ENCODE measurements at places on chromosomes 6 and 20.

DNA sequence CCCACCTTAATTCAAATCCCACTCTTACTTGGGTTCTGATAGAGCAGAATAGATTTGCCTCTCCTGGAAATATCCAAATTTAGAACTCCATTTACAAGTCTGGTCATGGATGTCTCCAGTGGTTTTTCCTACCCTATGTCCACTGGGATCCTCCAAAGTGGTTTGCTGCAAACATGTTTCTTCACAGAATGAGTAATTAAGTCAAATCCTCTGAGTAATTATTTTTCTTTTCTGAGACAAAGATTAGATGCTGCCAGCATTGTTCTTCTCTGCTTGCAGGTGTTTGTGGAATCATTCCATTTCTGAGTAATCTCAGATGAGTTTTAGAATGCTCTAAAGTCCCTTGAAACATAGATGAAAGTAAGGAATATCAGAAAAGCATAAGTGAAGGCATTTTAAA lies 21.9 kb downstream of the DTD1 start:
- no peak for DNase-seq

- DNase-seq = no peak
These were observed 83.8 kb downstream of the FNDC1 start for GRCh38 chr6:159252955-159253508.

DNA sequence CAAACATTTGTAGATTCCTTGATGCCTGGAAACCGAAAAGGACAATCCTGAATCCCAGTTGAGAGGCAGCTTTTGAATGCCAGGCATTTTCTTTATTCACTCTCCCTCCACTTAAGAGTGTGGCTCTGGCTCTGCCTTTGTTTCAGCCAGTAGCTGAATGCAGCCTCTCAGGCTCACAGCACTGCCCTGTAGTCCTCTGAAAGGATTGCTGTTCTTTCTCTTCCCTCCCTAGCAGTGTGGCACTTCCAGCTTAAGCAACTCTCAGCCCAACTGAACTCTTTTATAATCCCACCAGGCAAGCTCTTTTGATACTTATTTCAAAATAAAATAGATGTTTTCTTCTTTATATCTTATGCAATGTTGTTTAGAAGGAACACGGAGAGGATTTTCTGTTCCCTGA lies 415.6 kb downstream of the GJA1 start:
- DNase-seq = no peak

DNA sequence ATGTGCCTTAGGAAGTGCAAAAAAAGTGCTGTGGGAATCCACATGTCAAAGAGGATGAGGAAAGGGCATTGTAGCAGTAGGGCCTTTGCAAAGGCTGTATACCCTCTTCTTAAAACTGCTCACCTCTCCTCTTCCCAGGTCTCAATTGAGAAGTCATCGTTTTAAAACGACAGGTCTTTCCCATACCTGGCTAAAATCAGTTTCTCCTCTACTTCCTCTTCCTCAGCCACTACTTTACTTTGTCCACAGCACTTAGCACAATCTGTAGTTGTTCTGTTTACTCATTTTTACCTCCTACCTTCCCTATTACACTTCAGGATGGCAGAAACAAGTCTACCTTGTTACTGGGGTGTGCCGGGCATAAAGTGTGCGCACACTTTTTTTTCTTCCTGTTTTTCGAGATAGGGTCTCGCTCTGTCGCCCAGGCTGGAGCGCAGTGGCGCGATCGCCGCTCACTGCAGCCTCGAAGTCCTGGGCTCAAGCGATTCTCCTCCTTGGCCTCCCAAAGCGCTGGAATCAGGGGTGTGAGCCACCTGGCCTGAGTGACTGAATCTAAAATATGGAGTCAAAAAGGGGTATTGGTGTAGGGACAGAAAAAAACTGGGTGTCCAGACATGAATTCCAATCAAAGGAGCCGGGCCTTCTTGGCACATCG lies 9.8 kb upstream of the ELOVL5 start:
- DNase-seq = no peak

DNA sequence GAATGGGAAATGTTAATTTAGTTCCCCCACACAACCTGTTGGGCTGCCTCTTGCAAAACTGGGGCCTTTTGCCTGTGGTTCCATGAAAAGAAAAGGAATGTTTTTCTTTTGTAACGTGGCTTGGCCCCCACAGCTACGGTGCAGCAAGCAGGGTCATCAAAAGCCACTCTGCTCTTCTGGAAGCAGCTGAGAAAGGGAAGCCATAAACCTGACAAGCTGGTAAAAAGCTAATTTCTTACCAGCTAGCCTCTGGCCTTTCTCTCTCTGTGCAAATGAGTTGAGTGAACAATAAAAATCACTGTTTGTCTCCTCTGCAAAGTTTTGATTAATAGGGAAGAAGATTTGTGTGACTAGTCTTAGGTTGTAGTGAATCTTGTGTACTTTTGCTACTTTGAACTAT lies 23.5 kb upstream of the NOTCH4 start:
- DNase-seq = no peak

GRCh38 chr20:8260837-8261251 lies 128.8 kb downstream of the PLCB1 start:
- DNase-seq = no peak

GRCh38 chr6:56595490-56596122 lies 47.1 kb downstream of the DST start:
- DNase-seq = peak; percentile 8

DNA sequence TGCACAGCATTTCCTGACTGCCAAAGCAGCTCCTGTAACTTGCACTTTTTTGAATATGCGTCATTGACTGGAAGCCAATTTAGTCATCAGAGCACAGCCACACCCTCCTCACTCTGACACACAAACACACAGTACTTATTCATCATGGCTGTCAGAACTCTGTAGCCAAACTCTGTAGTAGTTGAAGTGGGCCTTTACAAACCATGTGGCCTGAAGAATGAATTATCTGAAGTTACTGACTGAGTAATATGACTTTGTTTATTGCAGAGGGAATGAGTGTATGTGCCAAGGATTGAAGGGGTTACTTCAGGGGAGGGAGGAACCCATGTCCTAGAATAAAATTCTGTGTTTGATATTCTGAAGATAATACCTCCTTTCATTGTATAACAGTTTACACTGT lies 102.7 kb downstream of the FIG4 start:
- no peak for DNase-seq

GRCh38 chr6:169316651-169317050 lies 63.0 kb upstream of the THBS2 start:
- no peak for DNase-seq

DNA sequence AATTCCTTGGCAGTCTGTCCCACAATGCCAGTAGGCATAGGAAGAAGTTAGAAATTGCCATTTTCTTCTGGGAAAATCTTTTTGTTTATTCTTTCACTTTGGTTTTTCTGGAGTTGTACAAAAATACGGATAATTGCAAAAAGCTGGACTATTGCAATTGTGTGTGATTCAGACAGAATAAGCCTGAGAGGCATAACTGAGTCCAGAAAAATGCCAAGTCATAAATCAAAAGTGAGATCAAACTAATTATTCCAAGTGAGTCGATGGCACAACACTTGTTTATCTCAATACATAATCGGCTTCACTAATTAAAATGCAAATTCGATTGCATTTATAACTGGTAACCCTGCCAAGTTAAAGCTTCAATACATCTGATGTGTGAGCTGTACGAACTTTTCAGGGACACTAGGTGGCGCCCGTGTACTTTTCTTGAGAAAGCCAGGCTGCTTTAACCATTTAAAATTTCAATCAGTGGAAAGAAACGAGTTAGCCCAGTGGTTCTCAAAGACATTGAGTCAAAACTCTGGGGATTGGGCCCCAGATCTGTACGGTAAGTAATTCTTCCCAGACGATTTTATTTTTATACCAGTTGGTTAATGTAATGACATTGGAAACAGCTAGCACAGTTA lies 102.6 kb downstream of the LAMP5 start:
- peak; percentile 21 for DNase-seq

DNA sequence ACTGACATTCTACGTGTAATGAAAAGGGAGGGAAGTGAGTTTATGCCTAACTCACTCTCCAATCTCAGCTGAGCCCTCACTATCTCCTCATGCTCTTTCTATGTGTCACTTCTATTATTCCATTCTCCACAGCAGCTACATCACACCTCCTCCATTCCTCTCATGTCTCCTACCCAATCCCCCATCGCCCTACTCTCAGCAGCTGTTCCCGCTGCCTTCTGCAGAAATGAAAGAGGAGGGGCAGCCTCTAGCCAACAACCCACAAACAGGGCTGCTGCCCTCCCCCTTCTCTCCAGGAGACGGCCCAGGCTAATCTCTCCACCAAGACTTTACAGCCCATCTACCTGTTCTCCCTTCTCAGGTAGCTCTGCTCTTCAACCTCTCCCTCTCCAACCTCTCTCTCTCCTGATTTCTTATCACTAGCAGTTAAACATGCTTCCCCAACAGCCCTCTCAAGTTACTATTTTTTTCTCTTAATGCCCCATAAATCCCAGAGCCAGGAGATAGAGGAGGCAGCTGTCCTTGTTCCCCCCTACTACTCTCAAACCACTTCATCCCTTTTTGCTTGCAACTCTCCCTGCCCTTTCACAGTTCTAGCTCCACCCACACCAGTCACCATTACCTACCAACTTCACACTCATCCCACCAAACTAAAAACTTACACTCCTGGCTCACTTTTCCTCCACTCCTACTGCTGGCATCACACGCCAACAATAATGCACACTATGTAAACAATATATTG lies 136.5 kb downstream of the BTBD9 start:
- DNase-seq = no peak

DNA sequence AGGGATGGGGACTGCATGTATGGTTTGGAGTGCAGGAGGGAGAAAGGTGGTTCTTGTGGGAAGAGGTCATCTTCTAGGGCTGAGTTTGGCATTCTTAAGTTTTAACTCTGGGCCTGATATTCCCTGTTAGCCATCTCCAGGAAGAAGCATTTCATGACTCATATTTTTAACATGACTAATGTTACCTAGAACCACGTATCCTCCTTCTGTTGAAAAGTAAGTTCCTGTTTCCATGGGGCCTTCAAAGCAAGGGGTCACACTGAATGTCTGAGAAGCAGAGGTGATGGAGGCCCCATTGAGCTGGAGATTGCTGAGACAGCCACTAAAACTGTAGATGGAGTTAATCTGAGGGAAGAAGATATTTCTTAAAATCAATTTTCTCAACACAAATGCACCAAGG lies 30.2 kb downstream of the FAM229B start:
- DNase-seq = no peak

DNA sequence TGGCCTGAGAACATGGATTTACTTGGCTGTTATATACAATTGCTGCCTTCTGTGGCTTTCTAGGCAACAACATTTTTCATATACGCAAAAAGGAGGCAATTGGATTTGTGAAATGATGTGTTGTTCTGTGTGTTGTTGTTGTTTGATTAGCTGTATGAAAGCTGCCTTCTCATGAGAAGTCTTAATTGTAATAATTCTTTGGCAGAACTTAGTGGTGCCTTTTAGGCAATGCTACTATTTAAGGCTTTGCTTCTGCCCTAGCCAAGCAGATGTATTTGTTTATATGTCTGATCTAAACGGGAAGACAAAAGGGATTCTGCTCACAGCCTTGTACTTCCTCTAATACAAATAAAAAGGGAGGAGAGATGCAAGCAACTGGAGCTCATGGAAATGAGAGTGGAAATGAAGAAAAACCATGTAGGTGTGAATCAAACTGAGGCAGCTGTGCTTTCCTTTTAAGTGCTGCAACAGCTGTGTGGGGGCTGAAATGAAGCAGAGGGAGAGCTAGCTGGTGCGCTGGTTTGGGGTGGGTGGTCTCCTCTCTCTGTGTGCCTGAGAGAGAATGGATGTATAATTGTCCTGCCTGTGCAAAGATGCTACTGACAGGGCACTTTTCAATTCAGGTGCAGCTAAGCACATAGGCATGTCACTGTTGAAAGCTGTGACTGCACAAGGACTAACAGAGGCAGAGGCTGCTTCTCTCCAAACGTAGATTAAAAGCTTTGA lies 386.9 kb upstream of the MAN1A1 start:
- no peak for DNase-seq

- no peak for DNase-seq
These were observed 40.7 kb upstream of the DDR1 start for GRCh38 chr6:30843611-30843998.

- DNase-seq = no peak
These were observed 4.5 kb upstream of the EPB41L2 start for GRCh38 chr6:131067521-131067920.

- DNase-seq = no peak
These were observed 64.2 kb upstream of the XRN2 start for GRCh38 chr20:21238818-21239536.

GRCh38 chr20:9955646-9956045 lies 79.1 kb upstream of the ANKEF1 start:
- DNase-seq = no peak

DNA sequence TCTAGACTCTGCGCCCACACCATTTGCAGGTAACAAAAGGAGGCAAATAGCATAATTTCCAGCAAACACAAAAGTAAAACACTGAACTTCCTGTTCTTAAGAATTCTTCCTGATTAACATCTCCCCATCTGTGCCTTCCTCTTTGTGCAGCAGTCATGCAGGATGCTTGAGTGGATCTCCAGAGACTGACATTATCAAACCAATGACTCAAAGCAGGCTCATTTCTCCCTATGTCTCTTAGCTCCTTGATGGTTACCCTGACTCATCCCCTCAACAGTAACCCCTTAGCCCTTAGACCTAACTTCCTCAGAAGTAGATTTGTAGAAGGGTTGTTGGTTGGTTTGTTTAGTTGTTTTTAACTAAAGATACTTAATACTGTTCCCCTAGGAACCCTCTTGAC lies 137.0 kb upstream of the RIN2 start:
- no peak for DNase-seq

DNA sequence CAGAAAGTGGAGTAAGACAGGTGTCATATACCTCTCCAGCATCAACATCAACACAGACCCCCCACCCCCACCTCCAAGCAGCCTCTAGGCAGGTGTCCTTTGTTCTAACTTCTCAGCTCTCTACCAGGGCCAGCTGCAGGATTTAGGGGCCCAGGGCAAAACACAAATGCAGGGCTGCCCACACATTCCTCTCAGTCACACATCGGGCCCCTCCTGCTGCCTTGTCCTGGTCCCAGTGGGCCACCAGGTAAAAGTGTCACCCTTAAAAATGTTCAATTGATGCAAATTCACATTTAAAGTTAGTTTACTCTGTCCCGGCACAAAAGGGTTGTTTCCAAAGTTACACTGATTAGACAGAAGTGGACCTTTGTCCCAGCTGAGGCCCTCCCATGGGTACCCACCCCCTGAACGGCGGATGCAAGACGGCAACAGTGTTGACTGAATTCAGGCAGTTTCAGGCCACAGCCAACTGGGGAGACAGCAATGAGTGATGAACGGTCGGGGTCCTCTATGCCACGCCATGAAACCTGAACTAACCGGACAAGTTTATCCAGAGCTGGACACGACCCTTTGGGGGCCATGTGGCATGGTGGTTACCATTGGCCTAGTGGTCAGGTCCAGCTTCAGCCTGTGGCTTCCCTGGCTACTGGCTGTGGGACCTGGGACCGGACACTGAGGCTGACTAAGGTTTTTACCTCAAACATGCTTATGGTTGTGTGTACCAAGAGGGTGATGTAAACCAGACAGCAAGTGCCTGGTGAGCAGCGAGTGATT lies 52.2 kb upstream of the UNC93A start:
- DNase-seq = no peak

DNA sequence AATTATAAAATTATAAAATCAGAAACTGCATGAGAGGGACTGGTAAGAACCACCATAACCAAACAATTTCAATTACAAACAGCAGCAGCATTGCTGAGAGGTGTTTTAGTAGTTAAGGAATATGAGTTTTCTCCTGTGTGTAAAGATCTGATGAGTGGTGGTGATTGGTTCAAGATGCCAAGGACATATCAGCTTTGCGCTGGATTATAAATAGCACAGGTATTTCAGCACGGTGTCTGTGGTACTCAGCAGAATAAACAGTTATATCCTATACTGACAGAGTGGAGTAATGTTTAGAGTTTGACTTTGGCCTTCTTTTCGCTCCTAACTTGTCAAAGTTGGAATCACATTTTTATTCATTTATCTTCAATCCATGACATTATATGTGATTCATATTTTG lies 501.0 kb downstream of the CDH26 start:
- no peak for DNase-seq
